ENCODE measurements at places on chromosomes 5 and 9.

DNA sequence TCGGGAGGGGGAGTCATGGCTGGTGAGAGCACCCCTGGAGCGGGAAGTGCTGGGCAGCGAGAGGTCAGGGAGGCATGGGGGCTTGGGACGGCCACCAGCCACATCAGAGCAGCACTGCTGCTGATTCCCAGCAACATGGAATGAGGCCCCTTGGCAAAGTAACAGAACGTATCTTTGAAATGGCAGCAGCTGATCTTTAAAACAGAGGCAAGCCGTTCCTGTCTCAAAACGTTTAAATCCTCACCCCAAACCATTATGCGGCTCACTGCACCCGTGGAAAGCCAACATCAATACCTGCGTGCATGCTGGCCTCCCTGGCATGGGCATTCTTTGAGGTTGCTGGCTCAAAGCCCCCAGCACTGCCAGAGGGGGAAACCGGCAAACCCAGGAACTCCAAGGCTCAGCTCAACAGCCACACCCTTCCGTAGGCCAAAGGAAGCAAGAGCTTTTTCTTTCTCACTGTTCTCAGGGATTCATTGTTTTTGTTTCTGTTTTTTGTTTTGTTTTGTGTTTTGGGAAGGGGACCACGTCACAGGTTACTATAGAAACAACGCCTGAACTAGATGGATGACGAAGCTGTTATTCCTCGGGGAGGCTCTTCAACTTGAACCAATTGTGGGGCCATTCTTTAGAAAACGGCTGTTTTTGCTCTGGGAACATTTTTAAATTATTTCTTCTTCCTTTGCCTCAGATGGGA, 28.1 kb upstream of the OBP2B start:
- no peak for DNase-seq

DNA sequence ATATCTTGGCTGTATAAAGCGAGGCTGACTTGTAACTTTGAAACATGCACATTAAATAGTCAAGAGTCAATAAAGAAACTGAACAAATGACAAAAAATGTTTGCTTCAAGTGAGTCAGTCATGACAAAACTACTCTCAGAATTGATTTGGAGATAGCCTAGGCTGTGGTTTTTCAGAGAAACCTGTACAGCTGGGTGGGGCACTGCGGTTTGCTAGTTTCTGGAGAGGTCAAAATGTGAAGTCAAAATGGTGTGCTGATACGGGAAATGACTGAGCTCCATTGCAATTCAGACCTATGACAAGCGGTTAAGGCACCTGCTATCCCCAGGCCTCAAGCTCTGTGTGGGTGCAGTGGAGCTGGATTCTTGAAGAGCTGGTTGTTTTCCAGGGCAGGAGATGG, 10.3 kb upstream of the CD180 start:
- DNase-seq = peak; percentile 95

DNA sequence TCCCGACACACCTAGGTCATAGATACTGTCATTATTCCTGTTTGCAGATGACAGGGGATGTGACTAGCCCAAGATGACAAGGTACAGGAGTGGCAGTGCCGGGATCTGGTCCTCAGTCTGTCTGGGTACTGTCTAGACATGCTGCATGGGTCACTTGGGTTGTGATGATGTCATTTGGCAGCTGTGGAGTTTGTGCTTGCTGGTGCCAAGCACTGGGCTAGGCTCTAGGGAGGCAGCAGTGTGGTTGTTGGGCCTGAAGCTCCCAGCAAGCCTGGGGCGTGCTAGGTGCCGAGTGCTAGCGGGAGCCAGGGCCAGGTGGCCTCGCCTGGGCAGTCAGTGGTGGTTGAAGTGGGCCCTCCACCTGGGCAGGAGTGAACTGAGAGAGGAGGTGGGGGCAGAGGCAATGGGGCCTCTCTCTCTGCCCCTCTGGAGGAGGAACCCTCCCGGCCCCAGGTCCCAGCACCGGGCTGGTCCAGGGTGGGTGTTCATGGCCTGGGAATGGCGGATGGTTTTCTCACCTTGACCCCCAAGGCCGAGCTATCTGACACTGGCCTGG, 8.8 kb upstream of the ASB6 start:
- no peak for DNase-seq

- no peak for DNase-seq
Measured at GRCh38 chr5:87141544-87141943, 126.1 kb upstream of the RASA1 start.

DNA sequence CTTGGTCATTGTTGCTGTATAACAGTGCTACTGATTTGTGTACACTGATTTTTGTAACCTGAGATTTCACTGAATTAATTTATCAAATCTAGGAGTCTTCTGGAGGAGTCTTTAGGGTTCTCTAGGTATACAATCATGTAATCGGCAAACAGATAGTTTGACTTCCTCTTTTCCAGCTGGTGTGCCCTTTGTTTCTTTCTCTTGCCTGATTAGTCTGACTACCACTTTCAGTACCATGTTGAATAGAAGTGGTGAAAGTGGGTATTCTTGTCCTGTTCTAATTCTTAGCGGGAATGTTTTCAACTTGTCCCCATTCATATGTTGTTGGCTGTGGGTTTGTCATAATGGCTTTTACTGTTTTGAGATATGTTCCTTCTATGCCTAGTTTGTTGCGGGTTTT, 24.7 kb upstream of the RANBP6 start:
- no peak for DNase-seq

DNA sequence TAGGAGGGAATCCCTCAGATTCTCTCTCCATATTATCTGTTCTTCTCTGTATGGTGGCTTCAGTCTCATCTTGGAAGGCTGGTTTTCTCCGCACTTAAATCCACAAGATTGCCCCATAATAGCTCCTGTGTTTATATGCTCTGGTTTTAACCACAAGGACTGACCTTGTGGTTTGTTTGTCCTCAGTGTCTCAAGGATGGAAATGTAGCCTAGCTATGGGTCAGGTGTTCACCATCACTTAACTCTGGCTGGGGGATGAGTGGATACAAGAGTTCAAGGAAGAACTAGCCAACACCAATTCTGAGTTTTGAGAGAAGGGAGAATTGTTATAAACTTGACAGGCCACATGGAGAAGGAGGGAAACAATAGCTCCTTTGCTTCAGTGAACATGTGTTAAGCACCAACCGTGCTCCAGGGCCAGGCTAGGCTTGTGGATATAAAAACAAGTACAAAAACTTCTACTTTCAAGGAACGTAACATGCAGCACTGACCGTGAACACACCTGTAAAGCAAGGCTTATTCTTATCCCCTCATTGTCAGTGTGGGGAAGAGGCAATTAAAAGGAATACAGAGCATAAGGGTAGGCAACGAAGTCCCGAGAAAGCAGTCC, 75.6 kb upstream of the VLDLR start:
- DNase-seq = no peak

- no peak for DNase-seq
Measured at GRCh38 chr5:82730913-82731312, 346.3 kb downstream of the TMEM167A start.

Data from CD4-positive, alpha-beta T cell treated with Interleukin-15 for 4 hours (primary cell).